Thoracic aorta (tissue), 2 donors: ENCODE measurements at places on chromosomes 5 and 9. TPM values are rescaled to one million over a fixed set of nuclear protein-coding genes. Genes with fewer than 3 reads are reported as not detected.

The CAMK2A gene
- total RNA-seq: 0.35 TPM

The CCL19 gene
- total RNA-seq: 5.4 TPM

GRCh38 chr5:52864884-52865283, 77.2 kb downstream of the ITGA1 start:
- peaks cover 43% of the 10 kb centered on the region for H3K4me1 ChIP-seq
- H3K36me3 ChIP-seq: no peaks in the 10 kb centered on the region
- H3K27ac ChIP-seq: peak overlapping the region; percentile 37
- H3K27me3 ChIP-seq: no peaks in the 10 kb centered on the region
- H3K4me3 ChIP-seq: no peak overlapping the region
- DNase-seq: no peak

GRCh38 chr9:16012621-16013020, 459.8 kb downstream of the CCDC171 start:
- no peak for DNase-seq
- H3K27ac ChIP-seq: no peak overlapping the region
- H3K4me3 ChIP-seq: no peak overlapping the region
- H3K36me3 ChIP-seq: no peaks in the 10 kb centered on the region
- no peaks in the 10 kb centered on the region for H3K4me1 ChIP-seq
- no peaks in the 10 kb centered on the region for H3K27me3 ChIP-seq

GRCh38 chr5:119288379-119289033, 67.3 kb upstream of the TNFAIP8 start:
- H3K36me3 ChIP-seq: no peaks in the 10 kb centered on the region
- peaks cover 84% of the 10 kb centered on the region for H3K4me1 ChIP-seq
- H3K27ac ChIP-seq: peak overlapping the region; percentile 75
- H3K4me3 ChIP-seq: no peak overlapping the region
- H3K27me3 ChIP-seq: no peaks in the 10 kb centered on the region
